Gastrocnemius medialis (tissue), 4 donors: ENCODE measurements at places on chromosomes 1 and 21. TPM values are rescaled to one million over a fixed set of nuclear protein-coding genes. Genes with fewer than 3 reads are reported as not detected.

DNA sequence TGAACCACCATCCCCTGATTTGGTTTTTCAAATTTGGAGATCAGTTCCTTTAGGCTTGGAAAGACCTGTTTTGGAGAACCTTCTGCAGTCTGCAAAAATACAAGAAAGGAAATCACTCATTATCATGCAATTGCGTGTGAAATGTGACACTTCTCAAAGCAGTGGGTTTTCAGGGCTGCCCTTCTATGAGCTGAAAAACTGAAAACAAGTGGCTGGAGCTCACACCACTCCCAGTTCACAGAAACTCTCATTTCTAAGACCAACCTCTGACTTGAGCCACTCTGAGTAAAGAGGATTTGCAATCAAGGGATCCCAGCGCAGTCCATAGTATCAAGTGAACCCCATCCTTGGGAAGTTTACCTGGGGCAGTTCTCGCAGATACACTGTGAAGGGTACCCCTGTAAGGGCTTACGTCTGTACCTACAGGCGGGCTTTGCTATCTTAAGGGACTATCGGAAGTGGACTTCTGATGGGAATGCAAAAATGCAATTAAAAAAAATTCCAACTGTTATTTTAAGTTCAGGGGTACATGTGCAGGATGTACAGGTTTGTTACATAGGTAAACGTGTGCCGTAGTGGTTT is 12.8 kb downstream of the SH2D1B start:
- no peak overlapping the region for H3K4me3 ChIP-seq
- H3K36me3 ChIP-seq = no peaks in the 10 kb centered on the region
- DNase-seq = no peak
- H3K4me1 ChIP-seq = no peaks in the 10 kb centered on the region

DNA sequence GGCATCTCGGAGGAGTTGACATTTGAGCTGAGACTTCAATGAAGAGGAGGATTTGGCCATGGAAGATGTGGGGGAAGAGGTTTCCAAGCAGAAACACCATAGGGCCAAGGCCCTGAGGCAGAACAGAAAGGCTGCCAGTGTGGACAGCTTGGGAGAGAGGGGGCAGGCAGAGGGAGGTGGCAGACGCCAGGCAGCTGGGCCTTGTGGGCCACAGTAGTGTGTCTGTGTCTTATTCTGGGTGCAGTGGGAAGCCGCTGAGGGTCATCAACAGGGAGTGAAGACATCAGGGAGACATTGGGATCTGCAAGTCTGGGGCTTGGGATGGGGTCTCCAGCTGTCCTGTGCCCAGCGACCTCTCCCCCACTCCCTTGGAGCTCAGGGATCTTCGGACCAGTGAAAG is 96.8 kb downstream of the LACTBL1 start:
- H3K4me1 ChIP-seq = no peaks in the 10 kb centered on the region
- H3K36me3 ChIP-seq = no peaks in the 10 kb centered on the region
- DNase-seq = no peak
- H3K4me3 ChIP-seq = no peak overlapping the region
- H3K27ac ChIP-seq = no peak overlapping the region
- peaks cover 3% of the 10 kb centered on the region for H3K27me3 ChIP-seq

DNA sequence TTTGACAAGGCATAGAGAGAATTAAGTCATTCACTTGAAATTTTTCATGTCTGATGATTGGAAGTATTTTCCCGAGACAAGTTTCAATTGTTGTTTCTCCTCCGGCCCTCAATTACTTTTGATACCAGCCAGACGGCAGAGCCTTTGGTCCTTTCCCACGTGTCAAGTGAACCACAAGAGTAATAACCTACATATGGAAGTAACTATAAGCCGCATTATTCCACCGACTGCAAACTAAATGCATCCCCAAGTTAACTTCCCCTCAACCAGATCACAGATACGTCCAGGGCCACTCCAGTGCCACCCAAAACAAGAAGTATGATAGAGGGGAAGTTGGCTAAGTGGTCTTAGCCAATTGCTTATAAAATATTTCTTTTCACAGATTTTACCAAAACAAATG is 20.2 kb downstream of the COLGALT2 start:
- no peaks in the 10 kb centered on the region for H3K36me3 ChIP-seq
- H3K27ac ChIP-seq = no peak overlapping the region
- no peak for DNase-seq
- peaks cover 10% of the 10 kb centered on the region for H3K4me1 ChIP-seq
- H3K27me3 ChIP-seq = no peaks in the 10 kb centered on the region

DNA sequence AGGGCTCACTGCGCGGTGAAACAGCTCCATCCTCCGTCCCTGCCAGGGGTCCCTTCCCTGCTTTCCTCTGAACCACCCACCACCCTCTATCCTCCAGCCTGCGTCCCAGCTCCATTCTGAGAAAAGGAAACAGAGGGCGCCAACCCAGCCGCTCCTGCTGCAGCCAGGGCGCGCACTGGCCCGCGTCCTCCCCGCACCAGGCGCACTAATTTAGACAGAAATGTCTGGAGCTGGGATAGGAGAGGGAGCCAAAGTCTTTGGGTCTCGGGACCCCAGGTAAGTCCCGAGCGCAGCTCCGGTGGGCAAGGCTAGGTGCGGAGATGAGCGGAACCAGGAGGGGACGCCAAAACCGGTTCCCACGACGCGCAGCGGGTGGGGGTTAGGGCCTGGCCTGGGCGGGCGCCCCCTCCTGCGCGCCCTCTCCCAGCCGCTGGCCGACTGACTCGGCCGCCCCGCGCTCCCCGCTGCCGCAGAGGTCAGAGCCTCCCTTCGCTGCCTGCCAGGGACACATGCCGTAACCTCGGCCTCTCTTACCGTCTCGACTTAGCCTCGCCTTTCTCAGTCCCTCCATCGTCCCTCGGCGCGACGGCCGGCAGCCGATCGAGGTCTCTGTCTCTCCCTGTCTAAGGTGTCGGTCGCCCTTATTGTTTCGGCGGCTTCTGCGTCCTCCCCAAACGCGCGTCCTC is 2.0 kb downstream of the CAMK2N1 start:
- H3K27ac ChIP-seq = peak overlapping the region; percentile 40
- peaks cover 5% of the 10 kb centered on the region for H3K4me1 ChIP-seq
- H3K4me3 ChIP-seq = peak overlapping the region; percentile 50
- DNase-seq = no peak

DNA sequence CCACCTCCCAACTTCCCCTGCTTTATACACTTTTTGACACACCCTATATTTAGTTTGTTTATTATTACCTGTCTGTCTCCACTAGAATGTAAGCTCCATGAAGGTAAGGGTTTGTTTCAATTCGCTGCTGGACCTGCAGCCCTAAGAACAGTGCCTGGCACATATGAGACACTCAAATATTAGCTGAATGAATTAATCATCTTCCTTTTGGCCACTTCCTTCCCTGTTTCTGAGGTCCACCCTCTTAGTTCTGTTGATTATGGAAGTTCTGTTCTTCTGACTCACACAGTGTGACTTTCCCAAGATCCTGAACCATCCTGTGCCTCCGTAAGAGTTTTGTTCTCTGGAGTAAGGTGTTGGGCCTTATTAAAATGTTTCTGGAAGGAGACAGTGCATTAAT is 40.4 kb upstream of the GJA5 start:
- no peak overlapping the region for H3K4me3 ChIP-seq
- H3K36me3 ChIP-seq = no peaks in the 10 kb centered on the region
- no peak for DNase-seq
- no peaks in the 10 kb centered on the region for H3K27me3 ChIP-seq
- H3K27ac ChIP-seq = no peak overlapping the region

DNA sequence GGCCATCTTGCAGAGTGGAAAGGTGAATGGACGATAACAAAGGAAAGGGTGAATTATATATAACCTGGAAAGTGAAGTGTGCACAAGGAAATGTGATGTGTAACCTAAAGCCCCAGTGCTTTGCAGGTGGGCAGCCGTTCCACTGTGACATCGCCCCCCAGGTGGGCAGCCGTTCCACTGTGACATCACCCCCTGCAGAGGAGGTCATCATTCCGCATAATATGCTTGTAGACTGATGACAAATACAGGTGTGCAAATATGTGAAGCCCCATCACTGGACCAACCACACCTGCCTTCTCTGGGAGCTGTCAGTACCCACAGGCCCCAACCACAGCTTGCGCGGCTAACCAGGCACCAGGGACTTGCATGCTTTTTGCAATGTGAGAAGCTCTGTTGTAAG is 4.7 kb upstream of the ZNF496 start:
- no peak overlapping the region for H3K27ac ChIP-seq
- no peak overlapping the region for H3K4me3 ChIP-seq
- no peaks in the 10 kb centered on the region for H3K36me3 ChIP-seq
- H3K4me1 ChIP-seq = peaks cover 12% of the 10 kb centered on the region
- H3K27me3 ChIP-seq = no peaks in the 10 kb centered on the region

DNA sequence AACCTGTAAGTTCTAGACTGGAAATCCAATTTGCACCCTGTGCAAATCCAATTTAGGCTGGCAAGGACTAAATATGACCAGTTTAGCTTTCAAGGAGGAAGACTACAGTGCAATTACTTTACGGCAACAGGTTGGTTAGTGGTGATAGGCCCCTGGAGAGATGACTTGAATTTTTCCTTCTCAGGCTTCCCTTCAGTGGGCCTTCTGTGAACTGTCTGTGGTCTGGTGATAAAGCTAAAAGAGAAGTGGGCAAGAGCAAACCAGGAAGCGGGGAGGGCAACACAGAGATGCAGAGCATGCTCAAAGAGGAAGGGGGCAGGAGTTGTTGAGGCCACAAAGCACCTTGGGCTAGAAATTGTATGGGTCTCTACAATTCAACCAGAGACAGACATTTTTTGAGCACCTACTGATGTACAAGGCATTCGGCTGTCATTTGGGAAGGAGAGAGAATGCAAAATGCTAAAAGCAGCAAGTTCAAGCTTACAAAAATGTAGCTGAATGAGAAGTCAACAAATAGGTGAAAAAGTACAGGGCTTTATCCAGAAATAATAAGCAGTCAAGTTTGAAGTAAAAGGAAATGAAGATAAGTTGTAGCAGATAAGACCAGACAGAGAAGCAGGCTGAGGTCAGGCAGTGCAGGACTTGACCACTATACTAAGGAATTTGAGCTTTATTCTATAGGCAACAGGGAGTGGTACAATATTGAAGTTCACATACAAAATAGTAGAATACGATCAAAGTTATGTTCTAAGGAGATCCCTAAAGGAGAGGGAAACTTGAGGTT is 23.9 kb downstream of the INPP5B start:
- peaks cover 20% of the 10 kb centered on the region for H3K4me1 ChIP-seq
- no peaks in the 10 kb centered on the region for H3K27me3 ChIP-seq
- H3K27ac ChIP-seq = no peak overlapping the region
- no peak for DNase-seq
- no peak overlapping the region for H3K4me3 ChIP-seq

- H3K4me1 ChIP-seq = peaks cover 24% of the 10 kb centered on the region
- no peaks in the 10 kb centered on the region for H3K36me3 ChIP-seq
- H3K4me3 ChIP-seq = no peak overlapping the region
- no peaks in the 10 kb centered on the region for H3K27me3 ChIP-seq
- H3K27ac ChIP-seq = peak overlapping the region; percentile 75
- peak; percentile 90 for DNase-seq
Measured at GRCh38 chr1:41957568-41957967, 38.8 kb upstream of the HIVEP3 start.

GRCh38 chr21:17442165-17442564 is 70.7 kb upstream of the CXADR start:
- no peak overlapping the region for H3K27ac ChIP-seq
- no peak overlapping the region for H3K4me3 ChIP-seq
- no peaks in the 10 kb centered on the region for H3K36me3 ChIP-seq
- no peaks in the 10 kb centered on the region for H3K27me3 ChIP-seq

GRCh38 chr1:169486281-169487051 is 722 bp upstream of the SLC19A2 start:
- H3K27me3 ChIP-seq = no peaks in the 10 kb centered on the region
- H3K4me3 ChIP-seq = peak overlapping the region; percentile 52
- H3K27ac ChIP-seq = peak overlapping the region; percentile 99
- H3K4me1 ChIP-seq = peaks cover 26% of the 10 kb centered on the region

DNA sequence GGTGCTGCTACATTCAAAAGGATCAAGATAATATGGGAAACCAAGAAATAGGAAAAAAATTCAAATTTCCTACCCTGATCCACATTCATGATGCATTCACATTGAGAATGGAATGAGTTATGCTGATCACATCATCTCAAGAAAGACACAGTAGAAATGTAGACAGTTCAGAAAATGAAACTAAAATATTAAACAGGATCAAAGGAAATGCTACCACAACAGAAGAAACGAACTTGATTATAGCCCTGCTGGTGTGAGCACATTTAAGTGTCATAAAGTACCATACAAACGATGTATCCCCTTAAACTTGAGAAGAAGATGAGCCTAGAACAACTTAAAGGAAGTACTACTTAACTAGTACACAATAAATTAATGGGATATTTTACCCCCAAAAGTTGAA is 21.3 kb downstream of the SYDE2 start:
- H3K27me3 ChIP-seq = no peaks in the 10 kb centered on the region
- no peaks in the 10 kb centered on the region for H3K4me1 ChIP-seq
- no peaks in the 10 kb centered on the region for H3K36me3 ChIP-seq
- H3K27ac ChIP-seq = no peak overlapping the region

DNA sequence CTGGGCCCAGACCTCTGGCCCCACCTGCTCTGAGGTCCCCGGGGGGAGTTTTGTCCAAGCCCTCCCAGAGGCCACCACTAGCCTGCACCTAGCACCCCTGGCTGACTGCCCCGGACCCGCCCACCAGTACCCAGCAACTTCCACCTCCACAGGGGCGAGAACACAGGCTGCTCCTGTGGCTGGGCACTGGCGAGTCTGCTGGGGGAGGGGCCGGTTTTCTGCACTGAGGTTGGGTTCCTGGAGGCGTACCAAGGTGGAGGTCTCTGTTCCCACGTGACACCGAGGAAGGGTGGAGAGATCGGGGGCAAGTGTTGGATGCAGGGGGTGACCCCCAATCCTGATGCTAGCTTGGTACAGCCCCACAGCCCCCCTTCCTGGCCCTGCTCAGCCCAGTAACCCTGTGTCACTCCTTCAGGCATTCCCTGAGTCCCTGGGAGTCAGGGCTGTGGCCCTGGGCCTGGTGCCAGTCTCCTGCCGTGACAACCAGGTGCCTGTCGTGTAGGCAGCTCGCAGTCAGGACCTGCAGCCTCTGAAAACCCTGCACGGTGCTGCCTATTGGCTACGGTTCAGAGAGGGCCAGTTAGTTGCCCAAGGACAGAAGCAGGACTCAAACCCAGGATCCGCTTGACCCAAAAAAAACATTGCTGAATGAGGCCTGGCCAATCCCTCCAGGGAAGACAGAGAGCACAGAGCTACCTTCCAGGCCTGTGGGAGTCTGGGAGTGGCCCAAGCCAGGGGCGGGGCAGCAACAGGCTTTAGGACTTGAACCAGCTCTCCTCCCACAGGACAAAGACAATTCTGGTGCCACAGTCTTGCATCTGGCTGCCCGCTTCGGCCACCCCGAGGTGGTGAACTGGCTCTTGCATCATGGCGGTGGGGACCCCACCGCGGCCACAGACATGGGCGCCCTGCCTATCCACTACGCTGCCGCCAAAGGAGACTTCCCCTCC is 3.1 kb downstream of the ESPN start:
- H3K4me3 ChIP-seq = no peak overlapping the region
- H3K27ac ChIP-seq = no peak overlapping the region
- DNase-seq = no peak
- peaks cover 9% of the 10 kb centered on the region for H3K4me1 ChIP-seq
- no peaks in the 10 kb centered on the region for H3K36me3 ChIP-seq

The MACO1 gene
- total RNA-seq = 48.9 TPM

The PIGP gene
- total RNA-seq = 21.8 TPM
